Activated CD4-positive, alpha-beta T cell treated with anti-CD3 and anti-CD28 coated beads, Interleukin-2, Interleukin-4, amounts not matched to agents 100 ng/mL and 50 ng/mL, durations not matched to agents 16 hours and 8 hours (primary cell): ENCODE measurements at places on chromosomes 11 and 22.

GRCh38 chr11:108732395-108732794, 67.5 kb downstream of the DDX10 start:
- no peak for DNase-seq

GRCh38 chr11:65224930-65225278, 36.9 kb upstream of the POLA2 start:
- DNase-seq = no peak

- peak; percentile 45 for DNase-seq
These were observed 59.2 kb upstream of the ATXN10 start for GRCh38 chr22:45612451-45612901.

DNA sequence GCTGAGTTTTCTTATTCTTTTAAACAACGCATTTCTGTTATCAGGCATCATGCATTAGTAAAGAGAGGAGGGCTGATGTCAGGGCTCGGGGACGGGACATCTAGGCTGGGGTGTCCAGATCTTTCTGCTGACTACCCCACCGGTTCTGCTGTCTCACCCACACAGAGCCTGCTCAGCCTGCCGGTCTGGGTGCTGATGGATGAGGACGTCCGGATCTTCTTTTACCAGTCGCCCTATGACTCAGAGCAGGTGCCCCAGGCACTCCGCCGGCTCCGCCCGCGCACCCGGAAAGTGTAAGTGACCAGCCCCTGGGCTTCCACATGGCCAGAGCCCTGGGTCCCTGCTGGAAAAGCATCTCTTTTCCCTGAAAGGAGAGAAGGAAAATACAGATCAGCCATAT, 9.4 kb downstream of the NCF4 start:
- no peak for DNase-seq

- no peak for DNase-seq
These were observed 18.6 kb downstream of the CBX7 start for GRCh38 chr22:39133871-39134270.

GRCh38 chr11:90818196-90818745, 595.4 kb upstream of the CHORDC1 start:
- no peak for DNase-seq

DNA sequence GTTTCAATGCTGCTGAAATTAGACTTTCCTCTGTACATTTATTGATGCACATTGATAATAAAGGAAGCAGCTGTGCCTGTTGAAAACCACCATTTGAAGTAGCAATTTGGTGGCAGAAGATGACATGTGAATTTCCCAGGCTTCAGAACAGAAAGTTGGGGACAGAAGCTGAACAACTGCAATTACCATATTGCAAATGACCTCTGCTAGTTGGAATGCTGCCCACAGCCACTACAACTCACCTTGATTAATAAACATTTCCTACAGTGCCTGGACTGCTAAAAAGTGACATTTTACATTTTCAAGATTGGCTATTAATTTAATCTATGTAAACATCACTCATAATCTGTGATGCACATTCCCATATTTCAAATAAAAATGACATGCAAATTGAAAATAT, 208.6 kb downstream of the LUZP2 start:
- DNase-seq = no peak

- no peak for DNase-seq
These were observed 14.6 kb upstream of the VWCE start for GRCh38 chr11:61309739-61310138.

DNA sequence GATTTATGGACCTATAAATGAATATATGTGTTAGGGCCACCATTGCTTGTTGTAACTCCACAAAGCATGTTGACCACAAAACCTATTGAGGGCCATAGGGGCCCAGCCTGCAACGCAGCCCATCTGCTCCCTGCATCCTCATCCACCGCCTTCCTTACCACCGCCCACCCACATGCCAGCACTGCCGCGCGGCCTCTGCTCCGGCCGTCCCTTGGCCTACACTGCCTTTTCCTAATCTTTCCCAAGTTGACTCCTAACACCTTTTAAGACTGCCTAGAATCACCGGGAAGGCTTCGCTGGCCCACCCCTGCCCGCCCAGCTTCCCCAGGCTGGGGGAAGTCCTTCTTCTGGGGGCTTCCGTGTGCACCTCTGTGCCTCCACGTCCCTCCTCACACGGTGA, 55.0 kb downstream of the SNX19 start:
- DNase-seq = no peak

DNA sequence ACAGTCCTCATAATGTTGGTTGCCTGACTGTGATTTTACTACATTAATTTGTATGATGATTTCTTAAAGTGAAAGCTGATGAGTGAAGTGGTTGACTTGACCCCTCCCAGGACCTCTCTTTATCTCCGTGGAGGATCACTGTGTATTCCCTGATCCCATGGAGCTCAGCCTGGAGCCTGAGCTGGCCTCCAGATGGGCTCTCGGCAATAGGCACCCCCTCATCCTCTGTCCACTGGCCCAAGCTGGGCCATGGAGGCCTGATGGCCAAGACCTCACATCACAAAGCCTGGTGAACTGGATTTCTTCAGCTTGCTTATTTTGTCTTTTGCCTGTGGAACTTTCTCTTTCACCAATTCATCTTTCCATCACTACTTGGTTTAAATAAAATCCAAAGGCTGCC, 75.2 kb downstream of the WNT11 start:
- no peak for DNase-seq

DNA sequence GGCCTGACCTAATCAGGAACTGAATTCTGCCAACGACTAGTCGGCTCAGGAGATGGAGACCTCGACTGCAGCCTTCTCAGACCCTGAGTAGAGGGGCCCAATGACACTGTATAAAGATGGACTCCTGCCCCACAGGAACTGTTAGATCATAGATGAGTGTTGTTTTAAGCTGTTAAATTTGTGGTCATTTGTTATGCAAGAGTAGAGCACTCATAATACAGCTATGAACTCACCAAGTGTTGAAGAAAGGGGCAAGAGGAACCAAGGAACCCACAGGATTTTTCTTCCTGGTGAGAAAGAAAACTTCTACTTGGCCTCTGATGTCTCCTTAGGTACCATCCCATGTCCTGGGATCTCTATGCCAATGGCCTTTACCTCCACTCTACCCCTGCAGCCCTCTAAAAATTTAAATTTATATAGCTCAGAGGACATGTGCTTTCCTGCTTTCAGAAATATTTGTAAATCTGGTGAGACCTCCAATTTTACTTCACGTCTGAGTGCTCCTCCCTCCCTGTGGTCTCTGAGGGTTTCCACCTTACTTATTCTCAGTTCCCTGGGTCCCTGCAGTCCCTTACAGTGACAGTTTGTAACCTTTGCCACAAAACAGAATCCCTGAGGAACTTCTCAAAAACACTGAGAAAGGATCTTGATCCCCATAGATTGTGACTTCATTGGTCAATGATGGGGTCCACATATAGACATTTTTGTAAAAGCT, 256.3 kb upstream of the ARHGAP20 start:
- DNase-seq = no peak

DNA sequence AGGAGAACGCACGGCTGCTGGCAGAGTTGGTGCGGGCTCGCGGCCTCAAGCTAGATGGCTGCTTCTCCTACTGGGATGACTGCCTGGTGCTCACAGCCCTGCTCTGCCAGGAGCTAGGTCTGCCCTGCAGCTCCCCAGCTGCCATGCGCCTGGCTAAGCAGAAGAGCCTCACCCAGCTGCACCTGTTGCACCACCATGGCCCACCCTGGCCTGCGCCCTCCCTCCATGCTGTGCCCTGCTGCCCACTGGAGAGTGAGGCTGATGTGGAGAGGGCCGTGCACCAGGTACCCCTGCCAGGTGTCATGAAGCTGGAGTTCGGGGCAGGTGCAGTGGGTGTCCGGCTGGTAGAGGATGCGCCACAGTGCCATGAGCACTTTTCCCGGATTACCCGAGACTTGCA, 4.8 kb upstream of the RPS6KB2 start:
- DNase-seq = no peak

DNA sequence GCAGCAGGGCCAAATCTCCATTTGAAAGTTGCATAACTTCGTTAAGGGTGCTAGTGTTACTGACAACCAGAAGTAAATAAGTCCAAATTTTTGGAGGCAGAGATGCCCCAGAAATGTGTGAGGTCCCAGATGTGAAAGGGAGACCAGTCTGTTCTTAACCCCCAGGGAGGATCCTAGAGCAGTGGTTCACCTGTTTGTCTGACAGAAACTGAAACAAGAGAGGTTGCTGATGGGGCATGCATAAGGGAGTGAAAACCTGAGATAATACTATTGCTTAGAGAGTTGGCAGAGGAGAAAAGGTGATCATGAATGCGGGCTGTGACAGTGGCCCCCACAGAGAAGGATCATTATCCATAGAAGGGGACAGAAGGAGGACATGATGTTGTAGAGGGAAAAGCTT, 3.8 kb downstream of the CBLIF start:
- DNase-seq = no peak

- DNase-seq = no peak
These were observed 2.4 kb upstream of the GP1BB start for GRCh38 chr22:19720999-19721329.

DNA sequence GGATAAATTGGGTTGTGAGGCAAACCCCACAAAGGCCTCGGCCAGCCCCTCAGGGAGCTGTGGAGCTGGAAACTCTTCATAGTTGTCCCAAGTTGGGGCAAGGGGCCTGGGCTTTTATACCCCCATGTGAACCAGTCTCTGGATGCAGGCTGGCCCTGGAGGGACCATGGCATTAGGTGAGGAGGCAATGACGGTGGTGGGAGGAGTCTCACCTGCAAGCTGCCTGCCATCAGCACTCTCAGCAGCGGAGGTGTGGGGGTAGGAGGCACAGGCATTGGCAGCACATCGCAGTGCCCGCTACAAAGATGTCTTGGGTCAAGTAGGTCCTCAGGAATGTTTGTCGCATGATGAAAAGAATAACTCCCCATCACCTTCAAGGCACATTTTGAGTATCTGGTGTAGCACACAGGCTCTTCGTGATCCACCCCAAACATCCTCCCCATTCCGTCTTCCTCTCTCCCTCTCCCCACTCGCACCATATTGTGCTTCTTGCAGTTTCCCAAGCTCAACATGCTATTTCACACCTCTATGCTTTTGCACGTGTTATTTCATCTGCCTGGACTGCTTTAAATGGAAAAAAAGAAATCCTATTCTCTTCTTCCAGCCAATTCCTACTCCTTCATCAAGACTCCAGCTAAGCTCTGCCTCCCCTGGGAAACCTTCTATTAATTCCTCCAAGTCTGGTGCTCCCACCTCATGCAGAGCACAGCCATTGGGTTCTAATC, 18.1 kb upstream of the TSKU start:
- no peak for DNase-seq

DNA sequence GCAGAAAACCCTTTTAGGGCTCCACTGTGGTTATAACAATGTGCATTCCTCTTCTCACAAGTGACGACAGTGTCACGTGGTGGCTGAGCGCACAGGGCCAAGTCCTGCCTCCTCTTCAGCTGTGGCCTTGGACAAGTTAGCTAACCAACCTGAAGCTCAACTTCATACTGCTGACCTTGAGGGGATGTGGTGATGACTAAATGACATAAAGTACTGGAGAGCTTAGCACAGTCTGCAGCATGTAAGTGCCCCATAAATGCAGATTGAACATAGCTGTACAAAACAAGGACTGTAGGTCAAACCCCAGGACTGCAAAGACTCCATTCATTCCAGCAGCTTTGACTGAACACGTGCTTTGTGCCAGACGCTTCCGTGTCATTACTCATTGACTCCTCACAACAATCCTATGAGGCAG, 20.1 kb upstream of the MRGPRX2 start:
- no peak for DNase-seq
